AG04449 (cell line): ENCODE measurements at places on chromosomes 3 and 15.
A peak's percentile ranks its signal among the peaks of the same experiment; 100 is the strongest.

GRCh38 chr15:25812073-25812472 is 51.1 kb downstream of the ATP10A start:
- no peak for DNase-seq

GRCh38 chr3:87203809-87204208 is 23.3 kb upstream of the CHMP2B start:
- DNase-seq, result no peak

DNA sequence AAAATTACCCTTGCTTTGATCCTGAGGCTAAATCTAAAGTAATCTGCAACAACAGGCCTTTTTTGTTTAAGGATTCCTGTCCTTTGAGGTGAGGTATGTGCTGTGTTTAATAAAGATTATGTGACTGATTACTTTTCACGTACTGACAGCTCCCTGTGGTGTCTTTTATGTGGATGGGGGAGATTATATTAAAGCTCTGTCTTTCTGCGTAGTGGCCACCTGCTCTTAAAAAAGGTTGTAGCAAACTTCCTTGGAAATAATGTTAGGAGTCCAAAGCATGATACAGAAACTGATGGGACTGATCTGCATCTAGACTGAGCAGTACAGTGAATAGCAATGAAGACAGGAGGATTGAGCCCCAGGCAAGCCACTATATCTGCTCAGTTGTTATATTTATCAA is 453.0 kb upstream of the GOLIM4 start:
- DNase-seq, result no peak

DNA sequence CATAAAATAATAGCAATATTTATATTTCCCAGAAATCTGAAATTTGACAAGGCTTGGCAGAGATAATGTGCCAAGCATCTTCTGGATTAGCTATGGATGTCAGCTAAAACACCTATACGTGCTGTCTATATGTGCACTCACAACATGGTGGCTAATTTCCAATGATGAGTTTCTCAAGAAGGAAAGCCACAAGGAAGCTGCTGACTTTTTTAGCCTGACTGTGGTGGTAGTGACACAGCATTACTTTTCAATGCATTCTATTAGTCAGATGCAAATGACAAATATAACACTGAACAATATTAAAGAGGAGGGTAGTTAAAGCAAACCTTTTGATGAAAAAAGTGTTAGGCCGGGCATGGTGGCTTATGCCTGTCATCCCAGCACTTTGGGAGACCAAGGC is 101.7 kb upstream of the CCDC54 start:
- no peak for DNase-seq

DNA sequence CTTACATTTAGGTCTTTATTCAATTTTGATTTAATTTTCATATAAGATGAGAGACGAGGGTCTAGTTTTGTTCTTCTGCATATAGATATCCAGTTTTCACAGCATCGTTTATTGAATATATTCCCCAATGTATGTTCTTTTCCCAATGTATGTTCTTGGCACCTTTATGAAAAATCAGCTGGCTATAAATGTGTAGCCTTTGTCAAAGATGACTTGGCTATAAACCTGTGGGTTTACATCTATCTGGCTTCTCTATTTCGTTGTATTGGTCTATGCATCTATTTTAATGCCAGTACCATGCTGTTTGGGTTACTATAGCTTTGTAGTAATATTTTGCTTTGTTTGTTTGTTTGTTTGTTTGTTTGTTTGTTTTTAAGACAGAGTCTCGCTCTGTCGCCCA is 11.7 kb upstream of the IREB2 start:
- DNase-seq, result no peak

DNA sequence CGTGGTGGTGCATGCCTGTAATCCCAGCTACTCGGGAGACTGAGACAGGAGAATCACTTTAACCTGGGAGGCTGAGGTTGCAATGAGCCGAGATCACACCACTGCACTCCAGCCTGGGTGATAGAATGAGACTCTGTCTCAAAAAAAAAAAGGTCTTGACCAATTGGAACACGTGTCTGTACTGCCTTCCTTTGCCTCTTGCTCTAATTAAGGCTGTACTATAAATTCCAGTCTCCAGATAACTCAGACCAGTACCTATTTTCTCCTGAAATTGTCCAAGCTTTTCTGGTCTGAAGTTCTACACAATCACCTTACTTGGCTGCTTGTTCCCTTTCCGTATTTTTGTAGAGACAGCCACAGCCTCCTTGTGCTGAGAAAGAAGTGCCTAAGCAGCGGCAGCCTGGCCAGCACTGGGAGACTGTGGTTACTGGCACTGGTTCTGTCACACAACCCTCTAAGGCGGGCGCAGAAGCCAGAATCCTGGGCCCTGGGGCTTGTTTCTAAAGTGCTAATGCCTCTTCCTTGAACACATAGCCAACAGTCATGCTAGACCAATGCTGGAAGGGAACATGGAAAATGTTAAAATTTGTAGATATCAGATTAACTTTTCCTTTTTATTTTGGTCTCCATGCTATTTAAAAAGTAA is 6.2 kb upstream of the CEP70 start:
- DNase-seq, result no peak

- no peak for DNase-seq
These were observed 1.6 kb upstream of the PHLDB2 start for GRCh38 chr3:111857474-111857873.

DNA sequence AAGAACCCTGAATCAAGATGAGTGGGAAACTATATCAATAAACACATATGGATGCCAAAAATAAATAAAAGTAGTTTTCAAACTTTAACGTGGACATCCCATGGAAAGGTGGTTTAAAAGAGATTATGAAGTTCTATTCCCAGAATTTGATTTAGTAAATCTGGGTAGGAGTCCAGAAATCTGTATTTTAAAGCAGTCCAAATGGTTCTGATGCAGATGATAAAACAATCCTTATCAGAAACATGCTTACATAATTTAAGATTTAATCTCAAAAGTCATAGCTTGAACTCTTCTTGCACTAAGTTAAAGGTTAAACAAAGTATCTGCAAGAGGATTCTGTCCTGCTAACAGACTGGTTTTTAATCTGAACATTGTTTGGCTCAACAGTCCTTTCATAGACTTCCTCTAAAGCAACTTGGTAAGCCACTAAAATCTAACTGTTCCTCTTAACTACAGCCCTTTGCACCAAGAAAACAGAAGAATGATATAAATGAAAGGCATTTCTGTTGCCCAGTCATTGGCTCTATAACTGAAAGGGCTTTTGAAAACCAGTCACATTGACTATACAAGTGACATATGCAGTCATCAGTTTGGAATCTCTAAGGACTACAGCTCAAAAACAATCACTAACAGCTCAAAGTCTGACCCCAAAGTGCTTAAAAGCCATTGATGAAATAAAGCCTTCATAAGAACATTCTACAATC is 23.4 kb upstream of the MAP4 start:
- no peak for DNase-seq

DNA sequence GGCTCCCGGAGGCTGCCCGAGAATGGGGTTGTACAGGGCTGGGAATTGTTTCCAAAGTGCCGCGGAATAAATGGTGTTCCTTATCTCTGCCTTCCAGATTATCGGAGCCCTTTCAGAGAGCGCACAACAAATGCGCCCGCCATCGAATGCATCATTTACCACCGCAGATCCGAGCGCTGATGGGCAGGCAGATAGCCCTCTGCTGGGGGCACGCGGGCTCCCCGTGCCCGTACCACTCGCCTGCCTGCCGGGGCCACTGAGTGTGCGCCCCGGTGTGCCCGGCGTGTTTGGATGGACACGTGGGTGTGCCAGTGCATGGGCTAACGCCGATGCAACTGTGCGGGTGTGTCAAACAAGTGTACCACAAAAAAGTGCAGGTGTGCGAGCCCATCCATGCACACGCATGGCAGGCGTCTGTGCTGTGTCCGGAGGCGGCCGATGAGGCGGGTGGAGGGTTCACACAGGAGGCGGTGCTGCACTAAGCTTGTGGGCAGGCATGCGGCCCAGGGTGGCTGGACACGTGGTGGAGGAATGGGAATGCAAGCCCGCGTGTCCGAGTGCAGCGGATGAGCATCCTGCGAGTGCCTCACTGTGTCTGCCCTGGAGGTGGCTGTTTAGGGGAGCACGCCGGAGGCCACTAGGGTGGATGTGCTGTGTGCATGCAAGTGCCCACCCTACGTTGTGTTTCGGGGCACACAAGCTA is 3.8 kb upstream of the GATA2 start:
- DNase-seq, result no peak

DNA sequence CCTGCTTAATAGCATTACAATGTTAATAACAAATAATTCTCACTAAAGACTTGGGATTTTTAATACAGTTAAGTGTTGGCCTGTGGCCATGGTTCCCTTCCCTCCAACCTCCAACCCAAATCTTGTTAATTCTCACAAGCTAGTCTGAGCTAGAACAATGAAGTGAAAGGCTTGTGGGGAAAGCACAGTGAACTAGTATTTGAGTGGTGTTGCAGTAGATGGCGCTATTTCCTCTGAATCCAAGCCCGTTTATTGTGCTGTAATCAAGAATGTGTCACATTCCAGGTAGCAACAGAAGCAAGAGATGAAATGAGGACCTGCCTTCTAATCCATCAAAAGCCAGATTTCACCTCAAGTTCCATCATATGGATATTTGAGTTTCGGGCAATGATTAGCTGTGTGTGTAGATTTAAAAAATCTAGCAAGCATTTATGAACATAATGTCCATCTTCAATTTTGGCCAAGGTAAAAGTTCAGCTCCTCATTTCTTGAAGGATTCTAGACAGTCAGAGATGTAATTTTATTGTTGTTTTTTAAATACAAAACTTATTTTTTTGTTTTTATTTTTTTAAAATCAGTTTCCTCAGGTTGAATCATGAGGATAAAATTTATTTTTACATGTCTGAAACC is 160.7 kb downstream of the SQOR start:
- no peak for DNase-seq

GRCh38 chr3:158671821-158672214 is 630 bp downstream of the LXN start:
- DNase-seq, result no peak

- peak; percentile 74 for DNase-seq
These were observed 514 bp downstream of the MBNL1 start for GRCh38 chr3:152269056-152269830.

GRCh38 chr3:187227658-187228258 is 30.5 kb downstream of the RTP1 start:
- peak; percentile 46 for DNase-seq

GRCh38 chr3:30539772-30540171 is 66.6 kb upstream of the TGFBR2 start:
- no peak for DNase-seq

DNA sequence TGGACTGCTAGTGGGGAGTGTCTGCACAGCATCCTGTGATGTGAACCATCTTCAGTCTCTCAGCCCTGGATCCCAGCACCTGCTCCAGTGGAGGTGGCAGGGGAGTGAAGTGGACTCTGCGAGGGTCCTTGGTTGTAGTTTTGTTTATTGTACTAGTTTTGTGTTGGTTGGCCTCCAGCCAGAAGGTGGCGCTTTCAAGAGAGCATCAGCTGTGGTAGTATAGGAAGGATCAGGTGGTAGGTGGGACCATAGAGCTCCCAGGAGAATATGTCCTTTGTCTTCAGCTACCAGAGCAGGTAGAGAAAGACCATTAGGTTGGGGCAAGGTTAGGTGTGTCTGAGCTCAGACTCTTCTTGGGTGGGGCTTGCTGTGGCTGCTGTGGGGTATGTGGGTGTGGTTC is 20.9 kb downstream of the NEK11 start:
- no peak for DNase-seq

GRCh38 chr15:96262549-96263489 is 67.7 kb upstream of the NR2F2 start:
- DNase-seq, result no peak
